ENCODE measurements at places on chromosomes 6 and 20.

- peaks cover 15% of the 10 kb centered on the region for H3K36me3 ChIP-seq
- H3K27me3 ChIP-seq = no peaks in the 10 kb centered on the region
- H3K4me3 ChIP-seq = peak overlapping the region; percentile 52
- H3K27ac ChIP-seq = peak overlapping the region; percentile 75
Measured at GRCh38 chr20:53580376-53581111, 13.1 kb downstream of the ZNF217 start.

DNA sequence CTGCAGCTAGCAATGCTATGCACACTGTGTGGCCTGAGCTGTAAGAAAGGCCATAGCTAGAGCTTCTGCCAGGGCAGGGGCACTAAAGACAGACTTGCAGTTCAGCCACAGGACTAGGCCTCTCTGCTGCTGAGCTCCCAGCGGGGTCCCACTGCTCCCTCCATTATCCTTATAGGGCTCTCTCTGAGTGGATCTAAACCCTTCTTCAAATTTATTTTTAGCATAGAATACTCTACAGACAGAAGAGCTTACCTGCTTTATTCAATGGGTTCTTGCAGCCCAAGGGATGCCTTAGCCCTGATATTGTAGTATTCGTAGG is 100.9 kb upstream of the MLN start:
- H3K27ac ChIP-seq = peak overlapping the region; percentile 40
- DNase-seq = no peak
- no peaks in the 10 kb centered on the region for H3K27me3 ChIP-seq

DNA sequence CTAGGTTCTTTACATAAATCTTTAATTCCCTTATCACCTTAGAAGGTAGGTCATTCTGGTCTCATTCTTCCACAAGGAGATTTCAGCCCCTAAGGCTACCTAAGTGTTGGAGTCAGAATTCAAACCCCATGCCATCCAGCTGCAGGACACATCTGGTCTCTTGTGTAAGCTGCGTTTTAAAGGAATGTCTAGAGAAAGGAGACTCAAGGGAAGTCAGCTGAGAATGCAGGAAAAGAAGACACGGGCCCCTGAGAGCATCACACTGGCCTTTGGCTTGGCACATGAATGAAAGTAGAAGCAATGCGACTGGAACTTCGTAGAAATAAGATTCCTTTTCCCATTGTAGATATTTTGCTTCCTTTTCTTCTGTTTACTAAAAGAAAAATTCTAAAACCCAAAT is 76.7 kb upstream of the SYNJ2 start:
- no peak overlapping the region for H3K27ac ChIP-seq
- no peak for DNase-seq
- H3K4me3 ChIP-seq = no peak overlapping the region
- H3K27me3 ChIP-seq = no peaks in the 10 kb centered on the region
- H3K4me1 ChIP-seq = no peaks in the 10 kb centered on the region

DNA sequence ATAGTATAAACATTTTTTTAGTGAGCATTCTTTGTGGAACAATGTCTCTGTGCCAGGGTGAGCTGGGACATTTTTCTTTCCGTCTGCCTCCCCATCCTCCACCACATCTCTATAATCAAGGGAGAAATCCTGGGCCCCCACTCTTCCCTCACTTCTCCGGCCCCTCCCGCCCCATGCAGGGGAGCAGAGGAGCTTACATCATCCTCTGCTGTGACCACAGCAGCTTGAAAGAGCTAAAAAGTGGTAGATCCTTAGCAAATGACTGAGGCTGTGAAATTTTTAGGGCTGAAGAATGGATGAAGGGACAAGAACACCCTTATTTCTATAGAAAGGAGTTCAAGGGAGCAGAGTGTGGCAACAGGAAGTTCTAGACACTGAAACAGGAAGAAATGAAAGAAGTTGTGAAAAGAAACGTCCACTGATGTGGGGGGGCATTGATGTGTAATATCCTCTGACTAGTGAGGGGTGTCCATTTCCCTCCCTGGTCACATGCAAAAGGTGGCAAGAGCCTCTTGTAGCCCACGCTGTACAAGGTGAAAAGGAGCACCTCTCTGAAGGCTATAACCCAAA is 380.3 kb upstream of the JARID2 start:
- H3K4me3 ChIP-seq = no peak overlapping the region
- H3K27me3 ChIP-seq = no peaks in the 10 kb centered on the region
- H3K4me1 ChIP-seq = no peaks in the 10 kb centered on the region
- H3K27ac ChIP-seq = no peak overlapping the region

DNA sequence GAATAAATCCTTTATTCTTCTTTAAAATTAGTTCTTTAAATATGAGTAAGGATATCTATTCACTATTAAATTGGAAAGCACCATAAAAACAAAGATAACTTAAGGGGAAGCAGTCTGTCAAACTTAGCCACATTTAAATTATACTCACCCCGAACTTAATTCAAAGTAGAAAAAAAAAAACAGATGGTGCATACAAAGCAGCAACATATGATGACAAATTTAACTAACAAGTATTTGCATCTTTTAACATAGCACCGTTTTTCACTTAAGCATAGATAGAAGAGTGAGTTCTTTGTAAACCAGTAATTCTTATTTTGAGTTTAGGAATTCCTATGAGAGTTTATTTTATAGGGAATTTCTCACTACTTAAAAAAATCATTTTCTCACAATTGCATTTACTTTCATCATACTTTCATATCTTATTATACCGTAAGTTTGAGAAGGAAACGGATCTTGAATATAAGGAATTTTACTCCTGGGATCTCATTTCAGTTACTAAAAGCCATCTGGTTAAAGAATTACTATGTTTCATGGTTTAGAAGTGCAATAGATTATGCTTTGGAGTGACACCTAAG is 828.2 kb upstream of the MAP3K7 start:
- H3K27me3 ChIP-seq = no peaks in the 10 kb centered on the region
- no peaks in the 10 kb centered on the region for H3K36me3 ChIP-seq
- H3K4me1 ChIP-seq = no peaks in the 10 kb centered on the region
- no peak for DNase-seq
- H3K27ac ChIP-seq = no peak overlapping the region
- no peak overlapping the region for H3K4me3 ChIP-seq

GRCh38 chr6:105789935-105790334 is 296.2 kb upstream of the PRDM1 start:
- no peak overlapping the region for H3K27ac ChIP-seq
- peaks cover 3% of the 10 kb centered on the region for H3K27me3 ChIP-seq
- no peaks in the 10 kb centered on the region for H3K36me3 ChIP-seq
- no peak for DNase-seq
- H3K4me1 ChIP-seq = peaks cover 4% of the 10 kb centered on the region

DNA sequence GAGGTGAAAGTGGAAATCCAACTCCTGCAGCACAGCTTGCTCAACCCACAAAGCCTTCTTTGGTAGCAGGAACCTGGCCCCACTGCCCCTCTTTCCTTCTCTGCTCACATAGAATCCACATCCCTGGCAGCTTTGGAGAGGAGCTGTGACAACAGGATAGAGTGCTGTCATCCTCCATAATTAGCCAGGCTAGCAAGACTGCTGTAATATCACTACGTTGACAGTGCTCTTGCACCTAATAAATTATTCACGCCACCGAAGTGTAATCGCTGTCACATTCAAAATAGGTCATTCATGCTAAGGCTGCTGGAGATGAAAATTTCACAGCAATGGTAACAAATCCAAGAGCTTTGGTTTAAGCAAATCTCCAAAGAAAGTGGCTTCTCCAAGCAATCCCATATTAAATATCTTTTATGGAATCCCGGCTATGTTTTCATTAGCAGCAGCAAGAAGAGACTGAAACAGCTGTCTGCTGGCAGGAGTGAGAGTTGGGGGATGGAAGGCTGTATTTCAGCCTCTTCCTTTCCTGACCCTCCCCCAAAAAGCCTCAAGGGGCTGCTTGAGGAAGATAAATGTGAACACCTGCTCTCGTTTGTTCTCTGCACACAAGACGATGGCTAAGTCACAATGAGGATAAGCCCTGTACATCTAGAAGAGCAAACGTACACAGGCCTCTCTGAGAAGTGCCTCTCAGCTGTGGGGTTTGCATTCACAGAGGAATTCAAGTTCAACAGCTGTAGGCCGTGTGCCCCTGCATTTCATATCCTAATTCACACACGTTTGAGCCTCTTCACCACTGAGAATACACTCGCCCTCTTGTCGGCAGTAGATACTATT is 16.5 kb downstream of the RIPOR2 start:
- H3K4me1 ChIP-seq = peaks cover 82% of the 10 kb centered on the region
- peaks cover 24% of the 10 kb centered on the region for H3K36me3 ChIP-seq

DNA sequence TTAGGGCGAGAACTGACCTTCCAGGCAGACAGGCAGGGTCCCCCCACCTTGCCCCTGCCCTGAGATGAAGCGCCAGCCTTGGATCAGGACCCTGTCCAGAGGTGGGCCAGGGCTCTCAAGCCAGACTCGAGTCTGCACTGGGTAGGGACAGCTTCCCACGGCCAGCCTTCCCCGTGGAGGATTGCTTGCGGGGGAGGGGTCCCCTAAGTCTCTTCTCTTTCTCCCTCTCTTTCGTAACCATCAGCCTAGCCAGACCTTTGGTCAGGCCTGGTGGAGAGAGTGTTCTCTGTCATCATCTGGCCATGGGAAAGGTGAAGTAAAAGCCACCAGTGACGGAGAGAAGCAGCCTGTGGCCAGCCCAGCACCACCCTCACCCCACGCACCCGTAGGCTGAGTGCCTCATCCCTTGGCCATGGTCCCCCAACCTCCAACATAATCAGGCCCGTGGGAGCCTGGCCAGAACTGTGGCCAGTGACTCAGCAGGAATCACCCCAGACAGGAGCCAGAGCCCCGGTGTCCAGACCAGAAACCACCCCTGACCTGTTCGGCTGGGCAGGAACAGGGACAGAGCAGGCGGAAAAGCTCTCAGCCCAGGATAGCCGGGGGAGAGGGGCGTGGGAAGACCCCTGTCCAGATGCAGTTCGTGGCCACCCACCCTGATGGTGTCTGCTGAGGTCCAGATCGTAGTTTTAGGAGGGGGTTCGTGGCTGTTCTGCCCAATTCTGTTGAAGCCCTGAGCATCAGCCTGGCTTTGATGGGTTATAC is 47.1 kb downstream of the SNAI1 start:
- no peaks in the 10 kb centered on the region for H3K36me3 ChIP-seq
- no peaks in the 10 kb centered on the region for H3K4me1 ChIP-seq
- no peak overlapping the region for H3K4me3 ChIP-seq
- DNase-seq = no peak

- DNase-seq = no peak
- H3K4me3 ChIP-seq = no peak overlapping the region
- H3K36me3 ChIP-seq = no peaks in the 10 kb centered on the region
- H3K27me3 ChIP-seq = no peaks in the 10 kb centered on the region
- no peak overlapping the region for H3K27ac ChIP-seq
Measured at GRCh38 chr6:20202324-20202658, 10.0 kb downstream of the MBOAT1 start.

DNA sequence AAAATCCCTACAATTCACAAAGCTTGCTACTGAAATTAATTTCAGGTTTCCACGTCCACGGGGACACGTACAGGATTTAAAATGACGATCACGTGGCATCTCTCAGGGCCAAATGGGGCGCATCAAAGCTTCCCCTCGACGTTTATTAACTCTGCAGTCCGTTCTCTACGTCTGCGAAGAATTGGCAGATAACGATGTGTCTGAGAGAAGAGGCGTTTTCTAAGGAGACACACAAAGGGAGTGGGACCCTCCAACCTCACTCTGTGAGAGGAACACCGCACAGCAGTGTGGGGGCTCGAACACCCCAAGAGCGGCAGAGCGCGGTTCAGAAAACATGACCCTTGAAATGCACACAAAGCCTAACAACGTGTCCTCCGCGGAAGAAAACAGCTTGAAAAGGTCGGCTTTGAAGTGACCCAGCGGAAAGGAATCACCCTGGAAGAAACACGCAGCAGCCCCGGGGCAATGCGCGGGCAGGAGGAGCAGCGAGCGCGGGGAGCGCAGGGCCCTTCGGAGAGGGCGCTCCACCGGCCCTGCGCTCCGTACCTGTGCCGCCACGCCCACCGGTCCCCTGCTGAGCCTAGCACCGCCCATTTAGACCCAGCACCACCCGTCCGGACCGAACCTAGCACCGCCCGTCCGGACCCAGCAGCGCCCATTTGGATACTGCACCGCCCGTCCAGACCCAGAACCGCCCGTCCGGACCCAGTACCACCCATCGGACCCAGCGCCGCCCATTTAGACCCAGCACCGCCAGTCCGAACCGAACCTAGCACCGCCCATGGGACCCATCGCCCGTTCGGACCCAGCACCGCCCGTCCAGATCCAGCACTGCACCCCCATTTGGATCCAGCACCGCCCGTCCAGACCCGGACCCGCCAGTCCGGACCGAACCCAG is 1.1 kb upstream of the AFDN start:
- peak overlapping the region; percentile 78 for H3K4me3 ChIP-seq
- H3K27ac ChIP-seq = no peak overlapping the region
- no peaks in the 10 kb centered on the region for H3K36me3 ChIP-seq
- DNase-seq = no peak

DNA sequence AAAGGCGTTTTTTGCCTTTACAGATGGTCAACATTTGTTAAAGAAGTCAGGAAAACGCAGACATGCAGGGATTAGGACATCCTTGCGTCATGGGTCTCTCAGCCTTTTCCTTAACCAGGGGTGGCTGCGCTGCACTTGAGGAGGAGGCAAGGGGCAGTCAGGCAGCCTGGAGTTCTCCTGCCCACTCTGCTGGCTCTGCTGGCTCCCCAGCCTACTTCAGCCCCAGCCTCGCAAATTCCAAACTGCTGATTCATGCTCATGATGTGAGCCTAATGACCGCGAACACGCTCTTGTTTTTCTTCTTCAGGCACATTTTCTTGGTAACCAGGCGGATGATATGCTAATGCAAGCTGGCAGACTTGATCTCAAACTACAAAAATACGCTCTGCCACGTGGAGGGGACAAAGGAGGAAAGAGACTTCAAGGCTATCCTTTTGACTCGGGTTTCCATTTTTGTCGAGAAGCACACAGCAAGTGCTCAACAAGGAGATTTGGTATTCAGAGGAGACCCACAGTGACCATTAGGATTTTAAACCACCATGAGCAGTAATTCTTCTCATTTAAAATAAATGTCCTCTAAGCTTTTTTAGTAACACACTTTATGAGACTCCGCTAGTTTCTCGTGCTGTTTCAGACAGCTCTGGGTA is 290.3 kb upstream of the STXBP5 start:
- no peak for DNase-seq
- H3K4me3 ChIP-seq = no peak overlapping the region

- no peaks in the 10 kb centered on the region for H3K36me3 ChIP-seq
- H3K27ac ChIP-seq = no peak overlapping the region
- H3K4me1 ChIP-seq = no peaks in the 10 kb centered on the region
- H3K27me3 ChIP-seq = no peaks in the 10 kb centered on the region
- DNase-seq = no peak
- H3K4me3 ChIP-seq = no peak overlapping the region
Measured at GRCh38 chr6:39992861-39993622, 58.8 kb upstream of the MOCS1 start.

GRCh38 chr6:80214436-80215022 is 108.1 kb downstream of the BCKDHB start:
- H3K4me3 ChIP-seq = no peak overlapping the region
- H3K4me1 ChIP-seq = no peaks in the 10 kb centered on the region
- no peak overlapping the region for H3K27ac ChIP-seq
- no peaks in the 10 kb centered on the region for H3K36me3 ChIP-seq

Measured in effector memory CD4-positive, alpha-beta T cell (primary cell).